HS-5 (cell line): ENCODE measurements at places on chromosomes 1 and 21.

DNA sequence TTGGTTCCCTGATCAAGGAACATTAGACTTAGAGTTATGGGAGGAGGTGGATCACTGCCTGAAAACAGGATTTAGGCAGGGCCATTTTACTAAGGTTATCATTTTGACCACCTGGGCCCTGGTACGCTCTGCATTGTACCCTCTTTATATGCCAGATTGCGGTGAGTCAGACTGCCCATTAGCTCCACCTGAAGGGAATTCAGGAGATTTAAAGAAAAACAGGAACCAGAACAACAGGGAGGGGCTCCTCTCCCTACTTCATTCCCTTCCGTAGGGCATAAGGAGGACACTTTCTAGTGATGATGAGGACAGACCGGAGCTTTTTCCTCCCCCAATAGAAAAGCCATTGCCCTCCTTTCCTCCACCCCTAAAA is 20.6 kb upstream of the ITLN1 start:
- no peak for DNase-seq

GRCh38 chr1:96715482-96715881 is 6.1 kb upstream of the PTBP2 start:
- no peak for DNase-seq

DNA sequence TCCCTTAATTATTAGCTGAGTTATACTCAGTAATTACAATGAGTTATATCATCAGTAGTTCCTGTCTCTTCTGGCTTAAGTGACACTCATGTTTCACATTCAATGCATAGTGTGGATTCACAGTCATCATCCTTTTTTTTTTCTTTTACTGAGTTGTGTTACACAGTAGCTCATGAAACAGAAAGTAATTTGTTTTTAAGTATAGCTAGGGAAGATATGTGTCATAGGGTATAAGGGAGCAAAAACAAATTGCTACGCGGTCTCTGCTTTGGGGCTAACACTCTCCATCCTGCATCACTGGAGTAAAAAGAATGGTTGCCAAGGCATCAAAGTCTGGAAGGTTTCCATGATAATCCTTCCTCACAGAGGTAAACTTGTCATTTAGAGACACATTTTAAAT is 971.7 kb upstream of the NCAM2 start:
- DNase-seq: no peak

GRCh38 chr1:51445351-51446090 is 73.5 kb downstream of the EPS15 start:
- no peak for DNase-seq

DNA sequence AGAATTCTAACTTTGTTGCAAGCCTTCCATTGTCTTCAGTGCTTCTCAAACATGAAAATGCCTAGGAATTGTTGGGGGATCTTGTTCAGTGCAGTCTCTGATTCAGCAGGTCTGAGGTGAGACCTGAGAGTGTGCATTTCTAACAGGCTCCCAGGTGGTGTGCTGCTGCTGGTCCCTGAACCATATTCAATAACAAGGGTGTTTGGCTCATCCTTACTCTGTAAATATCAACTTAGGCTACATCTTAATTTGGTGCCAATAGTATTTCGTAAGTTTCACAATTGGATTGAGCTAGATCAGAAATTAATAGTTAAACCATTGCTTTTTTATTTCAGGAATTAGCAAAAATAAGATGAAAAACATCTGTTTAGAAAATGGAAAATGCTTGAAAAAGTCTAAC is 59.1 kb upstream of the GPR88 start:
- no peak for DNase-seq

DNA sequence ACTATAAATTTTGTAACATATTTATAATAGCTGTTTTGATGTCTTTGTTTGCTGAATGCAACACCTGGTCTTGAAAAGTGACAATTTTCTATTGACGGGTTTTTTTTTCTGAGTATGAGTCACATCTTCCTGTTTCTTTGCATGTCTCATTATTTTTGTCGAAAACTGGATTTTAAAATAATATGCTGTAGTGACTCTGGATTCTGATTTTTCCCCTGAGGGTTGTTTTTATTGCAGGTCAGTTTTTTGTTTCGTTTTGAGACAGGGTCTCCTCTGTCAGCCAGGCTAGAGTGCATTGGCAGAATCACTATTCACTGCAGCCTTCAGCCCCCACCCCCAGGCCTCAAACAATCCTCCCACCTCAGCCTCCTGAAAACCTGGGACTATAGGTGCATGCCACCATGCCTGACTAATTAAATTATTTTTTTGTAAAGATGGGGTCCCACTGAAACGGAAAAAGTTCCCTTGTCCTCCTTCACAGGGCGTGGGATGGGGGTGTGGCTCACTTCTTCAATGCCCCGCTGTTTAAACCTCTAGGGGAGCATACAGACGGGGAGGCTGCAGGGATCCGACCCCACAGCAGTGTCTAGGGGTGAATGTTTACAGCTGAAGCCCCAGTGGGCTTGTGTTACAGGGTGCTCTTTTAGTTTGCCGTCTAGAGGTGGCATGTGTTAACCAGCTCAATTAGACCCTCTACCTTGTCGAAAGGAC is 11.3 kb upstream of the PPIE start:
- no peak for DNase-seq
